ENCODE measurements at places on chromosomes 16 and 17.
A peak's percentile ranks its signal among the peaks of the same experiment; 100 is the strongest.

GRCh38 chr17:879546-880442 is 97.6 kb downstream of the MRM3 start:
- peak; percentile 58 for DNase-seq

DNA sequence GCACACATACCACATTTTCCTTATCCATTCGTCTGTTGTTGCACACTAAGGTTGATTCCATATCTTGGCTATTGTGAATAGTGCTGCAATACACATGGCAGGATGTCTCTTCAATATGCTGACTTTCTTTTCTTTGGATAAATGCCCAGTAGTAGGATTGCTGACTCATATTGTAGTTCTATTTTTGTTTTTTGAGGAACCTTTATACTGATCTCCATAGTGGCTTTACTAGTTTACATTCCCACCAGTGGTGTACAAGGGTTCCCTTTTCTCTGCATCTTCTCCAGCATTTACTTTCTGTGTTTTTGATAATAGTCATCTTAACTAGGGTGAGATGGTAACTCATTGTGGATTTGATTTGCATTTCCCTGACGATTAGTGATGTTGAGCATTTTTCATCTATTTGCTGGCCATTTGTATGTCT is 118.1 kb downstream of the STXBP4 start:
- no peak for DNase-seq

- no peak for DNase-seq
Observed at GRCh38 chr17:27793168-27793905, 7.0 kb downstream of the NOS2 start.

DNA sequence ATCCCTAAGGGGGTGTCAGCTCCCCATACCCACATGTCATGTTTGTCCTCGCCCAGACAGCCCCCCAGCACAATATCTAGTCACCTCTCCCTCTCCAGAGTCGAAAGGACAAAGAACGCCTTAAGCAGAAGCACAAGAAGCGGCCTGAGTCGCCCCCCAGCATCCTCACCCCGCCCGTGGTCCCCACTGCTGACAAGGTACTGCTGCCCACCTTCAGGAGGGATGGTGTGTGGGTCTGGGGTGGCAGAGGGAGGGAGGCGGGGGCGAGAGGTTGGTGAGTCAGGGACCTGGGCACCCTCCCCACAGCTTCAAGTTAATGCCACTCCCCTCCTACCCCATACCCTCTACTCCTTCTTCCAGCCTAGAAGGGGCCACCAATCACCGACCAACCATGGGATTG is 7.5 kb downstream of the MLLT6 start:
- no peak for DNase-seq

DNA sequence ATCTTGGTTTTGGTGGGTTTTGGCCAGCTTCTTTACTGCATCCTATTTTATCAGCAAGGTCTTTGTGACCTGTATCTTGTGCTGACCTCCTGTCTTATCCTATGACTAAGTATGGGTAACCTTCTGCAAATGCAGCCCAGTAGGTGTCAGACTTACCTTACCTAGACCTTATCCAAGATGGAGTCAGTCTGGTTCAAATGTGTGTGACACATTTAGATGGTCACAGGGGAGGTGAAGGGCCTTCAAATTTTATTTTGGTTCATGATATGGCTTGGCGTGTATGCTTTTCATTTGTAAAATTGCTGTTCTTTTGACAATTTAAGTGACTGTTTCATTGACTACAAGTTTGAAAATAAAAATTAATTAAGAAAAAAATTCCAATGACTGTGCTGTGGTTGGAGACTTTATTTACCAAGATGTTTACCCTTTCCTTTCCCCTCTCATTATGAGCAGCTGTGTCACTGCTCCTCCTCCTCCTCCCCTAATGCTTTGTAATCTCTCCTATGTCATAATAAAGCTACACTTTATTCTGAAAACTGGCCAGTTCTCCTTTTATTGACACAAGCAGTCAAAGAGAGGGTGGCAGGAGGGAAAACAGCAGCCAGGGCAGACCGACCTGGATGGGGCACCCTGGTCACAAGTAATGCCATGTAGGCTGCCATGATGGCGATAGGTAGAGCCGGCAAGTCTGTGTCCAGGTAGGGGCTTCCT is 49.4 kb downstream of the TNFRSF13B start:
- peak; percentile 31 for DNase-seq

- DNase-seq, result no peak
Observed at GRCh38 chr17:42361781-42362186, 26.5 kb downstream of the STAT3 start.

DNA sequence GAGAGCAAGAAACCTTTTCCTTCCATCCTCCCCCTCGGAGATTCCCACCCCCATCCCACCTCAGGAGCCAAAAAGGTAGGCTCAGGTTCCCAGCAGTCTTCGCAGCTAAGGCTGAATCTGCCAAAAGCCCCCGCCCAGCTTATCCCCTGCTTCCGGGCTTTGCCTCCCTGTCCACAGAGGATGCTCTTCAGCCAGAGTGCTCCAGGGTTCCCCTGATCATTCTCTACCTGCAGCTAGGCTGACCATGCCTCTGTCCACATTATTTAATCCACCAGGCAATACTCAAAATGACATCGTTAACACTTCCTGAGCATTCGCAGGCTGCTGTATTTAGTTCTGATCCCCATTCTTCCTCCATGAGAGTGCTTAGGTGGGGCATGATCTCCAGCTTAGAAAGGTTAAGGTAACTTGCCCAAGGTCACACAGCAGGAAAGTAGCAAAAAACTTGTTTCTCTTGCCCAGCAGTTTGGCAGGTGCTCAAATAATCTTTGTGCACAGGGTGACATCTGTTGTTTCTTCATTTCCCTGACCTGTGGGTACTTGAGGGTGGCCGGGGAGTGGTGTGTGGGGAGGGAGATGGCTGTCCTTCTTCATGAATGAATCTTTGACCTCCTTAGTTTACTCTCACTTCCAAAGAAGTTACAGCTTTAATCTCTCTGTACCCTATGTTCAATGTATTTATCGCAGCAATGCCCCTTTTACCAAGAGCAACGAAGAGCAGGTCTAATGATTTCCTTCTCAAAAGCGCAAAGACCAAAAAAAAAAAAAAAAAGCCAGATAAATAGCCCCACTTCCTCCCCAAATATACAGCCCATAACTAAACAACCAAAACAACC is 848 bp upstream of the TBKBP1 start:
- DNase-seq, result peak; percentile 37

GRCh38 chr16:11976850-11977375 is 379 bp downstream of the SNX29 start:
- no peak for DNase-seq

GRCh38 chr17:81173762-81174155 is 7.7 kb upstream of the AATK start:
- DNase-seq, result no peak

DNA sequence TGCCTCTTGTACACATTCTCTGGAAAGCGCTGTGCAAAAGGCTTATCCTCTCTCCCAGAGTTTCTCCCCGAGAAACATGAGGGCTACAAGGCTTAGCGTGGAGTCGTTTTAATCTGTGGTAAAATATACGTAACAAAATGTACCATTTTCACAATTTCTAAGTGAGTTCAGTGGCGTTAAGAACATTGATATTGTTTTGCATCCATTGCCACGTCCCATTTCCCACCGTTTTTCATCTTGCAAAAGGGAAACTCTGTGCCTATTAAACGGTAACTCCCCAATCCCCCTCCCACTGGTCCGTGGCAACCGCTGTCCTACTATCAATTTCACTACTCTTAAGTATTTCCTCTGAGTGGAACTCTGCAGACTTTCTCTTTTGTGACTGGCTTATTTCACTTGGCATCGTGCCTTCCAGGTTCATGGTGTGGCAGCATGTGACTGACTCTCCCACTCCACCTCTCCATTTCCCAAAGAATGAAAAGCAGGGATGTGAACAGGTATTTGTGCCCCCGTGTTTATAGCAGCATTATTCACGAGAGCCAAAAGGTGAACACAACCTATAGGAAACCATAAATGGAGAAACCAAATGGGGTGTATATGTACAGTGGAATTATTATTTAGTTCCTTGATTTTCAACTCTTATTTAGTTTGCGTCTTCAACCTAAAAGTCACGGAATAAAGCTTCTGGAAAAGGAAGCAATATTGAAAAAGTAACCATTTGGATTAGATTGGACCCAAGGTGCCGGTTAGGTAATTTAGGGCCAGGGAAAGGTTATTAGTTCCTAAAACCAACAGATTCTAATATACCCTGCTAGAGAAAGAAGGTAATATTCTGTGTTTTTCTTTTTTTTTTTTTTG is 1.1 kb upstream of the USP32 start:
- DNase-seq, result peak; percentile 45

GRCh38 chr16:59988591-59988990 is 1254.5 kb upstream of the GOT2 start:
- no peak for DNase-seq
